ENCODE measurements at places on chromosomes 3 and 15.

DNA sequence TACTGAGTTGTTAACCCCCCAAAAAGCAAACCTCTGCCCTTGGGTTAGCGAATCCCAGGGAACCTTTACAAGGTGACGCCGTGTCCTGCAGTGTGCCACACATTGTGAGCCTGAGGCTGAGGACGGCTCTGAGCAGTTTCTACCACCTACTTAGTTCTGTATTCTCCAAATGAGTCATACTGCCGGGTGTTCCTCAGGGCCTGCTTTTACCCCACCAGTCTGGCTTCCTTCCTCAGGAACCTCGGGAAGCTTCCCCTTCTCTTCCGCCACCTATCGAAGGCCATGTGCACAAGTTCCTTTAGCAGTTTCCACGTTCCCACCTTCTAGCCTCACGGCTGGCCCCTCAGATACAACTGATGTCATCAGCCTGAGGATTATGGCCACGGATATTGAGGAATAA is 384.0 kb upstream of the TPM1 start:
- no peak for DNase-seq

GRCh38 chr3:197499427-197499826 is 56.3 kb downstream of the BDH1 start:
- DNase-seq, result no peak

GRCh38 chr15:49844390-49844789 is 223.5 kb downstream of the DTWD1 start:
- DNase-seq, result no peak

DNA sequence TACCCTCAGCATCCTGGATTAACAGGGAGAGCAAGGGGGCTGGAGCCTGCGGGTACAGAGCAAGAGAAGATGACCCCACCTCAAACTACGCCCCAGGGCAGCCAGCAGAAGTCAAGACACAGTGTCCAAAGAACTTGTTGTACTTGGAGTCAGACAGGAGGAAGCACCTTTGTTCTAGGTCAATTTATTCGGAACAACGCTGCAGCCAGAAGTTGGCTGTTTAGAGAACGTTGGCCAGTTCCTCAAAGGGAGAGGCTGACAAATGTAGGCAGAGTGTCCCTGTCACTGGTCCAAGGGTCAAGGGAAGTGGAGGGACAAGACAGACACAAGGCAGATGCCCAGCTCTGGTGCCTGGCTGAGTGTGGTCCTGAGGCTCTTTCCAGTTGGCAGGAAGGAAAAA is 32.1 kb upstream of the PIAS1 start:
- no peak for DNase-seq

GRCh38 chr3:184912163-184912562 is 100.2 kb downstream of the VPS8 start:
- DNase-seq, result no peak

GRCh38 chr15:47717036-47717612 is at the start of gene SEMA6D:
Gene SEMA6D (plus strand): TSS chr15:47717505. CDS start chr15:47759799, 42,294 bp downstream.
- DNase-seq, result peak; percentile 63

DNA sequence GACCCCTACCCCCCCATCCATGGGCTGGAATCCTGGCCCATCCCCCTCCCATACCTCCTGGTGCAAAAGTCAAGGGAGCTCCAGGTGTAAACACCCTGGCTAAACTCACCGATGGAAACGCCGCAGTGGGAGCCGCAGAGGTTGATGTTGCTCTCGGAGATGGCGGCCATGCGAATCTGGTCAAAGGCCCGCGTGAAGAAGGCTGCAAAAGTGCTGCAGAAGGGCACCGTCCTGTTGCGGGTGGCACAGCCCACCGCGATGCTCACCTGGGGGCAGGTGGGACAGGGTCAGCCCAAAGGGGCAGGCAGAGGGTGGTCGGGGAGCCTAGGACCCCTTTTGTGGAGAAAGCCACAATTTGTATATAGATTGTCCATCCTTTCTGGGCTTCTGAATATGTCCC is 26.7 kb downstream of the TKT start:
- DNase-seq, result no peak

- DNase-seq, result no peak
Observed at GRCh38 chr3:24945563-24945962, 450.9 kb upstream of the THRB start.

DNA sequence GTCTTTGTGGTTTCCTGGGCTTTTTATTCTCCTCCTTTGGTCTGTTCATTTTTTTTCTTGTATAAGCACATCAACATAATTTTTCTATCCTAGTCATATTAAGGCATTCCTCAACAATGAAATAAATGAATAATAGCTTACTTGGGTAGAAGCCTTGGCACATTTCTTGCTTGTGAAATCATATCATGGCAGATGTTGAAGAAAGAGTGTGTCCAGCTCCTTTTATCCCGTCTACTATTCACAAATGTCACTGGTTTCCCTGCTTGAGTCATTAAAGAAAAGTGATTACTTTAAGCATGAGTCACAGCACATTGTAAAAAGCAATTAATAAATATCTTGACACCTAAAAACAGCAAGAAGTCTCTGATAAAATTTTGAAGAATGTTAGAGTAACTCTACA is 42.1 kb downstream of the MINAR1 start:
- no peak for DNase-seq

GRCh38 chr3:173304182-173304800 is 93.3 kb upstream of the NLGN1 start:
- DNase-seq, result no peak

DNA sequence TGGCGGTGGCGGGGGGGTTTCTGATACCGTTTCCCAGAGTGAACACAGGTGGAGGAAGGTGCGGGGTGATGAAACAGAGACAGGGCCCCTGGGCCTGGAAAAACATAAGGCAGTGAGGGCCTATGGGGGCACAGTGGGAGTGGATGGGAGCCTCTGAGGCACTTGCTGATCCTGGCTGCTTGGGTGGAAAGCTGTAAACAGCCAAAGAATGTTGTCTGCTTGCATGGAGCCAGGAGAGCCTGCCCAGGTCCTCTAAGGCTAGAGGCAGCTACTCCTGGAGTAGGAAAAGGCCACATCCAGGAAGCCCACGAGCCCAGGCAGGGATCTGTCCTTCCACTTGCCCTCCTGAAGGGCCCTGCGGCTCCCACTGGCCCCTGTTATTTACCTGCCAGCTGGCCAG is 2.9 kb upstream of the SEMA3B start:
- DNase-seq, result no peak

- no peak for DNase-seq
Observed at GRCh38 chr15:32723171-32723948, 5.6 kb downstream of the GREM1 start.

- DNase-seq, result no peak
Observed at GRCh38 chr3:18735005-18735404, 309.9 kb upstream of the SATB1 start.

- DNase-seq, result no peak
Observed at GRCh38 chr3:156298938-156299337, 178.6 kb downstream of the KCNAB1 start.

- DNase-seq, result no peak
Observed at GRCh38 chr3:28799084-28799483, 450.5 kb upstream of the AZI2 start.

Measured in NCI-H510A treated with DMSO at 0.1 percent for 48 hours (cell line).